ENCODE measurements at places on chromosomes 12 and 14.

DNA sequence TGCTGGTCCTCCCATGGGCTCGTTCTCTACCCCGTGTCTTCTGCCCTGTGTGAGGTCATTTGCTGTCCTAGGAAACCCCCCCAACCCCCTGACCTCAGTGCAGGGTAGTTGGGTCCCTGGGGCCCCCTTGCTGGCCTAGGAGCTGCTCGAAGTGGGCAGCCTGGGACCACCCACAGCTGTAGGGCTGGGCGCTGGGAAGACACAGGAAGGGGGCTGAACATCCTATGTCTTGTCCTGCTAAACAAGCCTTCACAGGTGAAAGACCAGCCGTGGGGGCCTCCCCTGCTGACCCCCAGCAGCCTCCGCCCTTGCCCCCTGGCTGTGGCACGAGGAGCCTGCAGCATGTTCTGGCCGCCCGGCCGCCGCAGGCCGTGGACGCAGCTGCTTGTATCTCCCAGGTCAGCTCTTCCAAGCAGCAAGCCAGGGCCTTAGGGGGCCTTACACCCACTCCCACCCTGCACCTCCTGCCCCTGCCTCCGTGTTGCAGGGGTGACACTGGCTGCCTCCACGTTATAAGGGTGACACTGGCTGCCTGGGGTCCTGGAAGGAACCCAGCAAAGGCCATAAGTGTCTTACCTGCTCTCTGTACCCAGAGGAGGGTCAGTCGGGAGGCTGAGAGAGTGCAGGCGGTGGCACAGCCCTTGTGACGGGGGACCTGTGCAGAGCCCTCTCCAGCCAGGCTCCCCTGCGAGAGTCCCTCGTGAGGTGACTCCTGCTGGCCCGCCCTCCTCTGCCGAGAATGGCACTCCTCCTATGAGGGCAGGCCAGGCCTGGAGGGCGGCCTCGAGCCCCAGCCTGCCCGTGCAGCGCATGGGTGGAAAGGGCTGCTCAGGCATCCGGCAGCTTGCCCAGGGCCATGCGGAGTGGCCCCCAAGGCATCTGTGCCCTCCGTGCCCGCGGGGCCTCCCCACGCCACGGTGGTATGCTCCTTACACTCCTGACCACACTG lies 11.5 kb upstream of the TEX22 start:
- no peak for DNase-seq

- no peak for DNase-seq
These were observed 32.2 kb upstream of the NUBPL start for GRCh38 chr14:31529053-31529452.

GRCh38 chr14:80845856-80846255 lies 95.7 kb downstream of the CEP128 start:
- DNase-seq, result no peak

GRCh38 chr12:123119808-123120207 lies 31.1 kb downstream of the PITPNM2 start:
- peak; percentile 60 for DNase-seq

- no peak for DNase-seq
These were observed 135.7 kb upstream of the SEL1L start for GRCh38 chr14:81669308-81669707.

GRCh38 chr12:116146386-116146785 lies 131.1 kb downstream of the MED13L start:
- DNase-seq, result no peak

GRCh38 chr14:65366802-65367565 lies 45.5 kb upstream of the FUT8 start:
- DNase-seq, result no peak

DNA sequence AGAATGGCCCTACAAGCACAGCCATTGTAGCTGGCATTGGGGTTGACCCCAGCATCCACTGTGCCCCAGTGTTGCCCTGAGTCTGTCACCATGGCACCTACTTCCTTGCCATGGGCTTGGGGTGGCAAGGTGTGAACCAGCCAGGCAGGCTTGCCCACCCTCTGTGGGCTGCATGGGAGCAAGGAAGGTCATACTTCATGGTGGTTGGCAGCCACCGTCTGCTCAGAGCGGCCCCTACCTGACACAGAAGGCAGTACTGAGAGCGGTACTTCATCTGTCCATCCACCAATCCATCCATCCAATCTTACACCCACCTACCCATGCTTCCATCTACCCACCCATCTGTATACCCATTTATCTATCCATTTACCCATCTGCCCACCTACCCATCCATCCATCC lies 160.1 kb downstream of the KIF26A start:
- no peak for DNase-seq

DNA sequence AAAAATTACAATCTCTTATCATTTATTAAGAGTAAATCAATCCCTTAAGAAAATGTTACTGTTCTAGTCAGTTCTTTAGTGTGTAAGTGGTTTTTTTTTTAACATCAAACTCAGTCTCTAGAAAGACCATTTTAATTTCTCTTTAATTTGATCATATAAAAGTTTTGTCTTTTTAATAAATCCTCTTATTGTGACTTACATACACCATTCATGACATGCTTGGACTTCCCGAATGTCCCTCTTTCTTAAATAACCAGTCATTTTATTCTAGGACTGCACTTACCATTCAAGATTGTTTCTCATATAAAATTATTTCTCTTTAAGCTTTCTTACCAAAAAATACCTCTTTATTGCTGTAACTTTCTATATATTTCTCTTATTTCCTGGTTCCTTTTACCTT lies 60.8 kb upstream of the EVL start:
- no peak for DNase-seq

DNA sequence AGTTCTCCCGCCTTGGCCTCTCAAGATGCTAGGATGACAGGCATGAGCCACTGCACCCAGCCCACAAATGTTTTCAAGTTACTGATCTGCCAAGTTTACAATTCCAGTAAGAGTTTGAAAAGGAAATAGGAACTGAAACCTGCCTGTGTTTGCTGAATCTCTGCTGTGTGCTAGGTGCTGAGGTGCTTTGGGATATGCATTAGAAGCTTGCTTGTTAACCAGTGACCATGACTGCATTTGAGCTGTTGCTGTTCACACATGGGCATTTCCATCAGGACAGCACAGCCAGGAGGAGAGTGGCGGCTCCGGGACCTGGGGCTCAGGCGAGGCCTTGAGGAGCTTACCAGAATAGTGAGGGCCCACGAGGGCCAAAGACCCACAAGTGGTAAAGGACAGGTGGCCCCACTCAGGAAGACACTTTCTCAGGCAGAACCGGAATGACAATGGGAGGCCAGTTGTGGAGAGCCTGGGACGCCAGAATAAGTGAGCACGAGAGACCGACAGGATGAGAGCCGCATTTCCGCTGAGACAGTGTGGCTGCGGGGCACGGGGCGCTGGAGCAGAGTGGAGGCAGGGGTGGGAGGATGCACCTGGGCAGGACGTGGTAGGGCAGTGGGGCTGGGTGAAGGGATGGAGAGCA lies 54.5 kb upstream of the MMP17 start:
- DNase-seq, result no peak

- no peak for DNase-seq
These were observed 42.9 kb downstream of the FLRT2 start for GRCh38 chr14:85572845-85573244.

DNA sequence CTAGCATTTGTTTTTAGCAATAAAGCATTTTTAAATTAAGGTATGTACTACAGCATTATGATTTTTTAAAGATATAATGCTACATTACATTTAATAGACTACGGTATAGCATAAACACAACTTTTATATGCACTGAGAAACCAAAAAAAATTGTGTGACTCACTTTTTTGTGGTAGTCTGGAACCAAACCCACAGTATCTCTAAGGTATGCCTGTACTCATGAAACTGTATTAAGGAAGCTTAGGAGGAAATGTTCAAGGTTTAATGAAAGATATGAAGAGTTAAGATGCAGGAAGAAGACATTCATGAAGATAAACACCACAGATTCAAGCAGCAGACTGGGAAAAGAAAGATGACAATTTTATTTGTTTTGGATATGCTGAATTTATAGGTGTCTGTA lies 51.7 kb downstream of the PPP1R12A start:
- DNase-seq, result no peak

DNA sequence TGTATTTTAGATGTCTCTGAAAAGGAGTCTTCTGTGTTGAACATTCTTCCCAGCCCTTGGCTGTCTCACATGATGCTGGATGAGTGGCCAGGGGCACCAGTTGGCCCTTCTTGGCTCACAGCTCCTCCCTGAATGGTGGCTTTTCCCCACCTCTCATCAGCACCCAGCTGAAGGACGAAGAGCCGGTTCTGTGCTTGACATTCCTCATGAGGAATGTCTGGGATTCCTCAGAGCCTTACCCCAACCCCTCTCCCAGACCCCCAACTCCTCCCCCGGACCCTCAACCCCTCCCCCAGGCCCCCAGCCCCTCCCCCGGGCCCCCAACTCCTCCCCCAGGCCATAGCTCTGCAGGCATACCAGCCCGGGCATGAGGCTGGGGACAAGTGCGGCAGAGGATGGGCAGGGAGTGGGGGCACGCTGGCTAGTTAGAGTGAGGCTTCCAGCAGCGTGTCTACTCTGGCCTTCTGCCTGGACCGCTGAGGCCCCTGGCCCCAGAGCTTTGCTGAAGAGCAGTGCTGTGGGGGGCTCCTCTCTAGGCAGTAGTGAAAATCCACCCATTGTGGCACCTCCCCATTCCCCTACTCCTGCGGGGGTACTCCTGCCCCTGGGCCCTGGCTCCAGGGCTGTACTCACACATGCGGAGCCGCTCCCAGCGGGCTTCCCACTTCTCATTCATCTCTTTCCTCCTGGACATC lies 64.3 kb downstream of the PLEKHG3 start:
- no peak for DNase-seq

GRCh38 chr12:19689801-19690472 lies 250.6 kb downstream of the AEBP2 start:
- DNase-seq, result no peak

DNA sequence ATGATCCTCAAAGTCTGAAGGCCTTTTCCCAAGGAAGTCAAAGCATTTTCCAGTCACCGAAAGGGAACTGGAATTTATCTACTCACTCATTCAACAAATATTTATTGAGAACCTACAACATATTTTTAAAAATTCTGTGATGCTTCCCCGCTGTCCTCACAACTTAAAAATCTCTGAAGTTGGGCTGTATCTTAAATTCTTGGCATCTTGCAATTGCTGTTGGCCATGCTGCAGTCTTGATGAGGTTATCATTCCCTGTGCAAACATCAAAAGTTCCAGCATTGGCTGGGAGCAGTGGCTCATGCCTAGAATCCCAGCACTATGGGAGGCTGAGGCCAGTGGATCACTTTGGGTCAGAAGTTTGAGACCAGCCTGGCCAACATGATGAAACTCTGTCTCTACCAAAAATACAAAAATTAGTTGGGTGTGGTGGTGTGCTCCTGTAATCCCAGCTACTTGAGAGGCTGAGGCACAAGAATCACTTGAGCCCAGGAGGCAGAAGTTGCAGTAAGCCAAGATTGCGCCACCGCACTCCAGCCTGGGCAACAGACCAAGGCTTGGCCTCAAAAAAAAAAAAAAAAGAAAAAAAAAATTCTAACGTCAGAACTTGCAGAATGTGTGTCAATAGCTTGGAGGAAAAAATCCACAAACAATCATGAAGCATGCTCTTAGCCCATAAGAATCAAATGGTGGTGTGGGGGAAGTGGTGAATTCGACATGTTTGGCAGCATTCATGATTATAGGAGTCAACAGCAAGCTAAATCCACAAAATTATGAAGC lies 34.9 kb downstream of the CCDC177 start:
- no peak for DNase-seq

DNA sequence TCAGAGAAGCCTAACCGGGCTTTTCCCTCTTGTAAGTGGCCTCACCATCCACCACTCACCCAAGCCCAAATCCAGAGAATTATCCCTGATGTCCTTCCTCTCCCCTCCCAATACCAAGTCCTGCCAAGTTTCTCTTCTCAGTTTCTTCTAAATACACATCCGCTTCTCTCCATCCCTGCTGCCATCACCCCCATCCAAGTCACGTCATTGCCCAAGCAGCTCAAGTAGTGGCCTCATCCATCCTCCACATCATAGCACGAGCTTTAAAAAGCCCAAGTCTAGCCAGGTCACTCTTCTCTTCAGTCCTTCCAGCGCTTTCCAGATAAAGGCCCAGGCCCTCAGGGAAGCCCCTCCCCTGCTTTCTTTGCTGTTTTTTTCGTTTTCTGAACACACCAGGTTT lies 25.4 kb downstream of the IL31 start:
- no peak for DNase-seq

DNA sequence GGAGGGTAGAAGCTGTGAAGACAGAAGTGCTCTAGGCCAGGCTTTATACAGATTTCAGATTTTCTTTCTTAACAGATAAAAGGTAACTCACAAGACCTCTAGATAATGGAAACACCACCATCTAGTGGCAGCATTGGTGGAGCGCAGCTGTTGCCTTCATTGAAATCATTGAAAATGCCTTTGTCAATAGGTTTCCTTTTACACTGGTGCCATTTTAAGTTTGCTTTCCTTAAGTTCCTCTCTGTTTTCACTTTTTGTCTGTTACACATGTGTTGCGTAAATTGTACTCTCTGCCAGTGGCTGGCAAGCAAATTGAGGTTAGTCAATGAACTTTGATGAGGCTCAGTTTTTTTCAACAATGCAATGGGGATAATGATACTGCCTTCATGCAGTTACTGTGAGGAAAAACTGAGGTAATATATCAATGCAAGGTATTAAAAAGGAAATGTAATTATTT lies 31.1 kb downstream of the ALDH1L2 start:
- peak; percentile 72 for DNase-seq

DNA sequence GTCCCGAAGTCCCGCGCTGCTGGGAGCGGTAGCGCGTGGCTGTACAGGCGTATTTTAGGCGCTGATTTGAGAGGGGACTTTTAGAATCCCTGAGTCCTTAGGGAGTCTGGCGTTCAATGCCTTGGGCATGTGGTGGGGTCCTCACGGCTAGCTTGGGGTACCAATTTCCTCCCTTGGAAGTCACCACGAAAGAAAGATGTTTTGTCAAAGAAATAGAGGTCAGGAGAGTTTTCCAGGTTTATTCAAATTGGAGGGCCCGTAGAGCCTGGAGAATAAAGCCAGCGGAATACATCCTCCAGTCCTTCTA lies 63.9 kb downstream of the KLHL28 start:
- no peak for DNase-seq

DNA sequence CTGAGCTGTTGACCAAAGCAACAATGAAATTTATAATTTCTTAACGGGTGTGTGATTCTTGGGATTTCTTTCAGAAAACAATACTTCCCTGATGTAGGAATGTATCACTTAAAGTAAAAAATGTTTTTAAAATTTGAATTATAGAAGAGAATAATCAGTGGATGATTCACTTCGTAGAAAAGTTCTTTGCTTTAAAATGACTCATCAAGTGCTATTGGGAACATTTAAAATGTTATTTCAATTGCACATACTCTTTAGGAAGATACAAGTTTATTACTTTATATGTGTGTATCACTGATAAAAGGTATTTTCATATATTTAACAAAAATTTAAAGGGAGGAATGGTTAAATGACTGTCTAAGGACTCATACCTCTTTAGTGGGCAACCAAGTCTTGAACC lies 155.3 kb downstream of the PDE3A start:
- DNase-seq, result no peak

DNA sequence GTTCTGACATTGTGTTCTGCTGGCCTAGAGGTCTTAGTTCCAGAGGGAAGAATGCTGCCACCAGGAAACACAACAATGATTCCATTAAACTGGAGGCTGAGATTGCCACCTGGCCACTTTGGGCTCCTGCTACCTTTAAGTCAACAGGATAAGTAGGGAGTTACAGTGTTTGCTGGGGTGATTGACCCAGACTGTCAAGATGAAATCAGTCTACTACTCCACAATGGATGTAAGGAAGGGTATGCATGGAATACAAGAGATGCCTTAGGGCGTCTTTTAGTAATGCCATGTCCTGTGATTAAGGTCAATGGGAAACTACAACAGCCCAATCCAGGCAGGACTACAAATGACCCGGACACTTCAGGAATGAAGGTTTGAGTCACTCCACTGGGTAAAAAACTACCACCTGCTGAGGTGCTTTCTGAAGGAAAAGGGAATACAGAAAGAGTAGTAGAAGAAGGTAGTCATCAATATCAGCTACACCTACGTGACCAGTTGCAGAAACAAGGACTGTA lies 852.6 kb downstream of the LRFN5 start:
- no peak for DNase-seq

All from CD8-positive, alpha-beta T cell (primary cell).